Right lung (tissue), 10 donors: ENCODE measurements at places on chromosomes 16 and 17. TPM values are rescaled to one million over a fixed set of nuclear protein-coding genes. Genes with fewer than 3 reads are reported as not detected.

GRB7 gene
- 28.0 TPM for polyA plus RNA-seq

DNA sequence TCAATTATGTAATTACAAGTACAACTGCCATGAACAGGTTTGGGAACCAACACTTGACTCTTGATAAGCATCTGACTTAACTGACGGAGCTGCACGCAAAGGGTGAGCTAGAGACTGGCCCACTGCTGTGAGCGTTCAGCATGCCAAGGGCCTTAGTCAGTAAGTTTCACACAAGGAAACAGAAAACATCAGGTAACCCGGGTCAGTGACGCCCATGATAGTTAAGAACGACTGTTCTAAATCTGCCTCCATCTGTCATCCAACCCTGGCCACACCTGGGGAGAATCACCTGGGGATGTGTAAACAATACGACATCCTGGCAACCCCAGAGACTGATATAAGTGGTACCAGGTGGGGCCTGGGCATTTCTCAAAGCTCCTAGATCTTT lies 12.3 kb downstream of the SMIM5 start:
- peak; percentile 54 for DNase-seq

TANC2 gene
- polyA plus RNA-seq = 32.7 TPM

DNA sequence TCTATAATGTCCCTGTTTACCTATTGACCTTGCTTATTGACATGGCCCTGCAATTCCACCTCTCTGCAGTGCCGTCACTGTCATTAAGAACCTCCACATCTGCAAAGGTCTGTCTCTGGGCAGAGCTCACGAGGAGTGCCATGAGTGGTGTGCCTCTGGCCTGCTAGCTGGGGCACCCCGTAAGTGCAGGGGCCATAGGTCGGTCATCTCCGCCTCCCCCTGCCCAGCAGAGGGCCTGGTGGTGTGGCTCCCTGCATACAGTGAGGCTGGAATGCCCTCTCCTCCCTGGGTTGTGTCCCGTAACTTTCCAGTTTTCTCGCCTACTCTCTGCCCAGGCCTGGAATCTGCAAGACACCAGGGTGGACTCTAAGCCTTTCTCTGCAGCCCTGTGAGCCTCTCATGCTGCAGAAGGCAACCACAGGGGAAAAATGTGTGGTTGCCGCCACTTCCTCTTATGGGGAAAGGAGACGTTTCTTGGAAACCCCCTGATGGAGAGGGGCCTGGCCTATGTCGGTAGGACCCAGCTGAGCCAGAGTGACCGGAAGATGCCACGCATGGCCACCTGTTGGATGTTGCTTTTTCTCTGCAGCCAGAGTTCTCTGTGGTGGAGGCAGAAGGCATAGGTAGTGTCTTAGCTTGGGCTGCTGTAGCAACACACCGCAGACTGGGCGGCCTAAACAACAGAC lies 2.7 kb upstream of the SNX20 start:
- DNase-seq = no peak

GRCh38 chr17:73404246-73404645 lies 92.4 kb upstream of the CDC42EP4 start:
- no peak for DNase-seq

COX6A2 gene
- 0.75 TPM for polyA plus RNA-seq

SLC47A1 gene
- polyA plus RNA-seq = 0.75 TPM

DNA sequence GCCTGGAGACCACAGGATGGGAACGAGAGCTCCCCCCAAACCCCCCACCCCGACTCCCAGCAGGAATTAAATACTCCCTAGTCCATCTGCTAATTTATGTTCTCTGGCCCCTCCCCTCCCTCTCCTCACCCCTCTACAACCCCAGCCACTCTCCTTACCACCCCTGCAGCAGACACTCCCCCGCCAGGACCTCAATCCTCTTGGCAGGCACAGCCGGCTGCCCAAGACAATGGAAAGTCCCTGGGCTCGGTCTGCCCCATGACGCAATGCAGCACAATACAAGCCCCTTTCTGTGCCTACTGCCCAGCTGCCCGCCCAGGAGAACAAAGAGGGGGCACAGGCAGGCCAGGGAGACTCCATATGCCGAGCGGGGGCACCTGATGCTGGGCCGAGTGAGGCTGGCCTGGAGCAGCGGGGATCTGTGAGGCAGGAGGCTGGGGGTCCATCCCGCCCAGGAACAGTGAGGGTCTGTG lies 30.3 kb upstream of the CDC42EP4 start:
- DNase-seq = peak; percentile 82
